ENCODE measurements at places on chromosomes 6 and 20. TPM values are rescaled to one million over a fixed set of nuclear protein-coding genes. Genes with fewer than 3 reads are reported as not detected.

- no peak for DNase-seq
These were observed 188.2 kb downstream of the ADGRG6 start for GRCh38 chr6:142489722-142490610.

DNA sequence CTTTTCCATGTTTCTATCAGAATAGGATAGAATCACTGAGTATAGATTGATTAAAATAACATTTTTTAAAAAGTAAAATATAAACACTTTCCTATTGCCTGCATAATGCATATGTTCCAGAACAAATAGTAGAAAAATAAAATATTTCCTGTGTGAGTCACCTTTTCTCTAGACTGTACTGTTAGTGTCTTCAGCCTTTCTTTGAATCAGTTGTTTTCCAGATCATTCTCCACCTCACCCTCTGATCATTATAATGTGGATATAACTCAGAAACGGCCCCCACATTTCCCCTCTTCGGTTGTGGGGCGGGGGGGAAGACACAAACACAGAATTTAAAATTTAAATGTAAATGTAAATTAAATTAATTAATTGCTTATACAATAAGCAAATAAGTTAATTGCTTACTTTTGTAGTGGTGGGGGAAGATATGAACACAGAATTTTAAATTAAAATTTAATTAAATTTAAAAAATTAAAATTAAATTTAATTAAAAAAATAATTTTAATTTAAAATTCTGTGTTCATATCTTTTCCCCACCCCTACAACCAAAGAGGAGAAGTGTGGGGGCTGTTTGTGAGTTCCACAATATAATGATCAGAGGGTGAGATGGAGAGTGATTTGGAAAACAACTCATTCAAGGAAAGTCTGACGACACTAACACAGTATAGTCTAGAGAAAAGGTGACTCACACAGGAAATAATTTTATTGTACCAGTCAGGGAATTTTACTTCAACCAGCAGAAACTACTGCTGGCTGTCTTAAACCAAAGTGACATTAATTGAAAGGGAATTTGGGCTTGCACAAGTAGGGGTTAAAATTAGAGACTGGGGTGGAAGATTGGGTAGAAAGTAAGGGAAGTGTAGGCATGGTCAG, 37.1 kb upstream of the PROKR2 start:
- DNase-seq: no peak

GRCh38 chr20:56985066-56985685, 281.3 kb downstream of the BMP7 start:
- DNase-seq: no peak

DNA sequence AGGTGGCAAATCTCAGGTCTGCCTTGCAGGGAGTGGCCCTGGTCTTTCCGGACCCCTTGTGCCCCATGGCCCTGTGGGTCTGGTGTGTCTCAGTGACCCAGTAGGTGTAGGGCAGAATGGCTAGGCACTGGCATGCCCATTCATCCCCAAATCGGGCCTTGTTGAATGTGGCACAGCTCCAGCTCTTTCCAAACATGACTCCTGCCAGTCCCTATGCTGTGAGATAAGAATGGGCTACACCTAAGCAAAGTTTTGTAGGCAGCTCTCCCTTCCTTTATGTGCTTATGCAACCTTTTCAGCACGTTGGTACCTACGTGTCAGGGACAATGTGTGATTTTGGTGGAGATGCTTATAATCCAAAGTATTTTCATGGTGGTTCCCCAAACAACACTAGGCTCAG, 33.9 kb downstream of the FOXO3 start:
- DNase-seq: no peak

- DNase-seq: no peak
These were observed 2.2 kb upstream of the EPB41L2 start for GRCh38 chr6:131065112-131065823.

GRCh38 chr6:4180652-4181255, 45.4 kb upstream of the ECI2 start:
- no peak for DNase-seq

- DNase-seq: no peak
These were observed 20.6 kb downstream of the FOXC1 start for GRCh38 chr6:1630212-1630770.

DNA sequence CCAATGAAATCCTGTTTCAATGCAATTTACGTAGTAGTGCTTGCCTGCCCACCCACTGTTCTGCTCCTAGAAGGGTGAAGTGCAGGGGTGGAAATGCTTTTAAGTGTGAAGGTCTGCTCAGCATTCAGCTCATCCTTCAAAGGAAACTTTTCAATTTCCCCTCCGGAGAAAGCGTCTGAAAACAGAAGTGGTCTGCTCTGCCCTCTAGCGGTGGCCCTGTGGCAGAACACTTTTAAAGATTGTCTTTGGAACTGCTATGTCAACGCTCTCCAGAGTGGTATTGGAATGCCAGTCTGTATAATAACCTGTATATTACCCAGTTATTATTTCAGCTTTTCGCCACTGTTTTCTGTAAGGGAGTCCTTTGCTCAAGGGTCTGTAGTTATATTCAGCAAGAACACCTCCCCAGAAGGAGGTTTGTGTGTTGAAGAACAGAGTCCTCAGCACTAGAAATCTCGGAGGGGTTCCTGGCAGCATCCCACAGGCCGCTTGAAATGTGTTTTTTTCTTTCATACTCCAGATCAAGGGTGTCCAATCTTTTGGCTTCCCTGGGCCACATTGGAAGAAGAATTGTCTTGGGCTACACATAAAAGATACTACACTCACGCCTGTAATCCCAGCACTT, 63.1 kb upstream of the KLHL31 start:
- DNase-seq: peak; percentile 38

- DNase-seq: no peak
These were observed 1.2 kb upstream of the SPTLC3 start for GRCh38 chr20:13007596-13007995.

GRCh38 chr20:39605908-39606307, 643.8 kb downstream of the DHX35 start:
- DNase-seq: no peak

GRCh38 chr6:47180633-47181032, 129.1 kb downstream of the TNFRSF21 start:
- no peak for DNase-seq

DNA sequence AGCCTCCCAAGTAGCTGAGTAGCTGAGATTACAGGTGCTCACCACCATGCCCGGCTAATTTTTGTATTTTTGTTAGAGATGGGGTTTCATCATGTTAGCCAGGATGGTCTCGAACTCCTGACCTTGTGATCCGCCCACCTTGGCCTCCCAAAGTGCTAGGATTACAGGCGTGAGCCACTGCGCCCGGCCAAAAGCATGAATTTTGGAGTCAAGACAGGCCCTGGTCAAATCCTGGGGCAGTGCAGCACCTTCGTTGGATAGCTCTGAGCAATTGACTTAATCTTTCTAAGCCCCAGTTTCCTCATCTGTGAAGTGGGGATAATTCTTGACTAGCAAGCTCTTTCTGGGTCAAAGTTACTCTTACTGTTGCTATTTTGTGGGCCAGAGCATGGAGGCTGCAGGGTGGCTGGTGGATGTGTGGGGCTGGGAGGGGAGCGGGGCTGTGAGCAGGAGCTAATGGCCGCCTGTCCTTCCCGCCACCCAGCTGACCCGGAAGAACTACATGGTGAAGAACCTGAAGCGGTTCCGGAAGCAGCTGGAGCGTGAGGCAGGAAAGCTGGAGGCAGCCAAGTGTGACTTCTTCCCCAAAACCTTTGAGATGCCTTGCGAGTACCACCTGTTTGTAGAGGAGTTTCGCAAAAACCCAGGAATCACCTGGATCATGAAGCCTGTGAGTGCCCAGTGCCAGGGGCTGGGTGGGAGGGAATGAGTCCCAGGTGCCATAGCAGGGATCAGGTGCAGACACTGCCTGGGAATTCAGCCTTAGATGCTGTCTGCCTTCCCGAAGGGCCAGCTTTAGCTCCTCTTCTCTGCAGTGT, 39.0 kb downstream of the TTLL9 start:
- DNase-seq: no peak

GRCh38 chr6:160691617-160692016, 10.4 kb upstream of the PLG start:
- no peak for DNase-seq

GRCh38 chr20:54661880-54662465, 186.6 kb downstream of the DOK5 start:
- DNase-seq: no peak

- DNase-seq: no peak
These were observed 9.1 kb downstream of the C6orf52 start for GRCh38 chr6:10685092-10685915.

GRCh38 chr6:150745896-150746295, 119.6 kb upstream of the MTHFD1L start:
- DNase-seq: peak; percentile 68

DNA sequence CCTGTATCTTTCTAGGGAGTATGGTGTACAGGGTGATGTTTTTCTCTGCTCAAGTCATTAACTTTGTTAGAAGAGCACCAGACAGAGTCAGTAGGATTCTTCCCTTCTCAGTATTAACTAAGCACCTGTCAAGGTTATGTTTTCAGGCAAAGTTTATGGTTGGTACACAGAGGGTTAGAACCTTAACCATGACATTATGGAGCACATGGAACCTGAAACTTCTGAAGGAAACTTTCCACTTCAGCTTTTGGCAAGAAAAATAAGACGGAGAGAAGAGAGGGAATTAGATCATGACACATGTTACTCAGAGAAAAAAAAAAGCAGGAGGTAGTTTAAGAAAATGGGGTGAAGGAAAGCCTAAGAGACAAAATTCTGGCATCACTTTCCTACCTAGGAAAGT, 112.9 kb upstream of the PDE7B start:
- no peak for DNase-seq

DNA sequence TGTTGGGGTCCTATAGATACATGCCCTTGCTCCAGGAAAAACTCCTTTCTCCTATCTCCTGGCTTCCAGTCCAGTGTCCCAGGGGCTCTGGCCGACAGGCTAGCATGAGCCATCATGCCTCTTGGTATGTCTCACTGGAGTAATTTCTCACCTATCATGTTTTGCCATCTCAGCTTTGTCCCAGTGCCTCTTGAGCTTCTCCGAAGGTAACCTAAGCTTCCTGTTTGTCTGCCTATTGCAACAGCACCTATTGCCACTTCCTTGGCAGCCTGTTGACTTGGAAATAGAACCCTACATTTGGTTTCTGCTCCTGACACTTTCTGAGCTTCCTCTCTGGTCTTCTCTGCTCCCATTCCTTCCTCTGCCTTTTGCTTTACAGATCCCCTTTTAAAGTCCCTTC, 197.7 kb downstream of the KCNQ5 start:
- DNase-seq: no peak

GRCh38 chr20:10304471-10305046, 85.9 kb downstream of the SNAP25 start:
- DNase-seq: no peak

GRCh38 chr6:90874931-90875330, 288.1 kb upstream of the MAP3K7 start:
- DNase-seq: no peak

DNA sequence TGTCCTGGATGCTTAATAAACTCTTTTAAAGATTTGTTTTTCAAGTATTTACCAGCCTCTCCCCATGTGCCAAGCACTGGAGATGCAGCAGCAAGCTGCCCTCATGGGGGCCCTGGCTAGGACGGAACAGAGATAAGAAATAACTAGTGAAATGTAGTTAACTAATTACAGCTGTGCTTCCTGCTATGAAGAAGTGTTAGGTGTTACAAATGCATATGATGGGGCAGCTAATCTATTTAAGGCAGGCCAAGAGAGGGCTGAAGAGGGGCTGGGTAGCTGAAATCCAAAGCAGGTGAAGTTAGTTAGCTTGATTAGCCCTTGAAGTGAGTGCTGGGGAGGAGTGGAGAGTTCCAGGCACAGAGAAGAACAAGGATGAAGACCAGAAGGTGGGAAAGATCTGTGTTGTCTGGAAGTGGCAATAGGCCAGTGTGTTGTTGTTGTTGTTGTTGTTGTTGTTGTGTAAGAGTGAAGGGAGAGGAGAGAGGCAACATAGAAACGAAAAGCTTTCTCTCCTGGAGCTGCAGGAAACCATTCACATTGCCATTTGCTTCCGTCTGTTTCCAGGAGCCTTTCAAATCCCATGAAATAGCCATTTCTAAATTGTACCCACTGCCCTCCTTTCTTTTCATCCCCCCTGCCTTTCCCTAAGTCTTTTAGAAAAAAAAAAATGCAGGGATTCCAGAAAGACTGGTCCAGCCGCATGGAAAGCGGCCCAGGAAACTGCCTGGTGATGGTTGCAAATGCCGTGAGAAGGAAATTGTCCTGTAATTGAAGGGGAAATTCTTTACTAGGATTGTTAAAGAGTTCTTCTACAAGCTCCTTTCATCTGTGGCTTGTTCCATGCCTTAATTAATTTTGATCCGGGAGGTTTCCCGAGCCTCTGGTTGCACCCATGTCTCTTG, 119.6 kb downstream of the TFAP2C start:
- DNase-seq: no peak

DNA sequence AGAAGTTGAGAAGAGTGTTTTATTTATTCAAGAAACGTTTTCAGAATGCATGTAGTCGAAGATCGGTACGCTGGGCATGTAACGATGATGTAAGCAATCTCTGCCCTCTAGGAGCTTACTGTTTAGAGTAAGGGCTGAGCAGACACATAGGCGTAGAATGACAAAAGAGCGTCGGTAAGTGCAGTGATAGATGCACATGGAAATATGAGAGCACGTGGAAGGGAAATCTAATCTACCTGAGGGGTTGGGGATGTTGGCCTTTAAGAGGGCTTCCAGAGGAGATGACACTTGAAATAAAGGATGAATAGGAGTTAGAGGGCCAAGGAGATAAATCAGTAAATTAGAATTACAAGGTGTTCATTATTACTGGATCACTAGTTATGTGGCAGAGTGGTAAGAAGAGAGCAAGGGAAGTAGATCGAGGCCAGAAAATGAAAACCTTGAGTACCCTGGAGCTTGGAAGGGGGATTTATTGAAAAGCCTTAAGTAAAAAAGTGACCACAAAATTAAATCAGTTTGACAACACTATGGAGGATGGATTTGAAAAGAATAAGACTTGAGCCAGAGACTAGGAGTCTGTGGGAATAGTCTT, 782 bp downstream of the TRMT11 start:
- DNase-seq: no peak

DNA sequence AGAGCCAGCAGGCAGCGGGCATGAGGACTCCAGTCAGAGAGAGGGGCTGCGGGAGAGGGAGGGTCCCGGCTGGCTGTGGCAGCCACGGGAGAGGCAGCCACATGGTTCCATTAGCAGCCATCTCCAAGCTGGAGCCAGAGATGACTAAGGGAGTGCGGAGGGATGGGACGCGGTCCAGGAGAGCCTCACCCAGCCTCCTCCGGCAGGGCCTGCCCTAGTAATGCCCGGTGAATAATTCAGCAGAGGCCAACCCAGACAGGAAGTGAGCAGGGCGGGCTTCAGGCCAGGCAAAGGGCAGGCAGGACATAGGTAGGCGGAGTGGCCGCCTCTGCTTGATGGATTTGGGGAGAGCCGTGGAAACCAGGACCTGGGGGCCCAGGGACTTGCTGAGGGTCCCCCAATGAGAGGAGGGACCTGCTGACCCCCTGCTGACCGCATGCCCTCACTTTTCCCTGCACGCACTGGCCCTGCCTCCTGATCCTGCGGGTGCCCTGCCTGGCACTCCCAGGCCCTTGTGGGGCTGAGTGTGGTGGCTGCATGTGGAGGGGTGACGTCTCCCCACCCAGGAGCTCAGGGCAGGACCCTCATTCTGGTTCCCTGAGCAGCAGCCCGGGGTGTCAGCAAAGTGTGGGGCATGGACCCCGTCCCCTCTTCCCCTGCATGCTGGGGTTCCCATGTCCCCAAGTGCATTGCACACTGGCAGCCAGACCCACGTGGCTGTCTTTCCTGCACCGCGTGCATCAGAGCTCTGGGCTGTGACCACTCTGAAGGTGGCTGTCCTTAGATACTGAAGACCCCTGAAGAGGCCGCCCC, 51.8 kb upstream of the SLCO4A1 start:
- no peak for DNase-seq

The MUC22 gene
- 0.36 TPM for total RNA-seq

The SDHAF4 gene
- 13.5 TPM for total RNA-seq

The SLC52A3 gene
- 4.6 TPM for total RNA-seq

The CST2 gene
- total RNA-seq: not detected

The RNF182 gene
- not detected for total RNA-seq

The EEF1A2 gene
- total RNA-seq: 1,256 TPM

The CCND3 gene
- 32.2 TPM for total RNA-seq
